ENCODE measurements at places on chromosomes 11 and 22. TPM values are rescaled to one million over a fixed set of nuclear protein-coding genes. Genes with fewer than 3 reads are reported as not detected.

DNA sequence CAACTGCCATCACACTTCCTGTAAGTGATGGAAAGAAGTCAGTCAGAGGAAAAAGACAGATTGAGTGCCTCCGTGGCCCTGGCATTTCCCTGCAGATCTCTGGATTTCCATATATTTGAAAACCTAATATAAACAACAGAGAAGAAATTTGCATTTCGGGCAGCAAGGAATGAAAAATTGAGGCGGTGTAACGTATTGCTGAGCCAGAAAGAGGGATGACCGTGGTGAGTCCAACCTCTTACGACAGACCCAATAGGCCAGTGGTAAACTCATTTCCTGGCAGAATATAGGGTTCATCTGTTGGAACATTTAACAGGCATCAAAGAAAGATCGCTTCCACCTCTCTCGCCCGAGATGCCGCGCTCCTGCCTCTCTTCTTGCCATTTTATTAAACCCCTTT lies 336.5 kb downstream of the MIAT start:
- no peak for DNase-seq
- H3K27me3 ChIP-seq: no peaks in the 10 kb centered on the region
- no peaks in the 10 kb centered on the region for H3K4me1 ChIP-seq
- H3K4me3 ChIP-seq: no peak overlapping the region

- no peak for DNase-seq
- no peaks in the 10 kb centered on the region for H3K4me1 ChIP-seq
These were observed 44.4 kb downstream of the INSC start for GRCh38 chr11:15159085-15159484.

DNA sequence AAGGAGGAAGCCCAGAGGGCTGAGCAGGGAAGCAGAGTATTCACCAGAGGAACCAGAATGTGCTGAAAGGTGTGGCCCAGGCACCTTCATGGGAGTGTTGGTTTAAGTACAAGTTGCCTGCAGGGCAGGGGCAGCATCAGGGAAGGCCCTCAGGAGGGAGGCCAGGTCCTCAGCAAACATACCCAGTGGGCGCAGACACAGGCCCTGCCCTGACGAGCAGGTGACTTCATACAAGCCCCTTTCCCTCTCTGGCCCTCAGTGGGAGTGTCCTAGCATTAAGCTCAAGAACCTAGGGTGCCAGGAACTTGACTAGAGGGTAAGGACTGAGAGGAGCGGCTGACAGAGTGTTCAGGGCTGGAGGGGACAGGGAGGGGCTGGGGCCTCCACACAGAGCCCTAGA lies 7.5 kb upstream of the CASTOR1 start:
- H3K36me3 ChIP-seq: peaks cover 81% of the 10 kb centered on the region
- no peak overlapping the region for H3K27ac ChIP-seq
- DNase-seq: no peak
- no peaks in the 10 kb centered on the region for H3K27me3 ChIP-seq
- peaks cover 79% of the 10 kb centered on the region for H3K4me1 ChIP-seq
- H3K4me3 ChIP-seq: no peak overlapping the region

- H3K27ac ChIP-seq: no peak overlapping the region
- no peaks in the 10 kb centered on the region for H3K36me3 ChIP-seq
- no peak overlapping the region for H3K4me3 ChIP-seq
- DNase-seq: no peak
These were observed 44.9 kb downstream of the WNT7B start for GRCh38 chr22:45932071-45932470.

DNA sequence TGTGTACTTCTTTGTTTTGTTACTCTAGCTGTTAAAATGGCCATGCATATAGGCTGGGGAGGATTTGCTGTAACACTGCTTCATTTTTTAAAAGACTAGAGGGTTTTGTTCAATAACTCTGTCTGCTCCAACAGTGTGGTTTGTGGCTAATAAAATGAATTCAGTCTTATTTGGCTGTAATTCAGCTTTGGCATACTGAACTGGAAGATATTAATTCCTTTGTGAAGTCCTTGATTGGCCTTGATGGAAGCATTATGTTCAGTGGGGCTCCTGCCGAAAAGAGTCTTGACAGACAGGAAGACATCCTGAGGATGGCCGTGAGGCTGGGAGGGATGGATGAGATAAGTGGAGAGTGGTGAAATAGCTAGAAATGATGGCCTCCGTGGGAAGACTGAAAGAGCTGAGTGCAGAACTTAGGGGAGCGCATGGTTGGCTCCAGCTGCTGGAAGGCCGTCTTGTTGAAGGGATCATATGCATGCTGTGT lies 44.8 kb upstream of the MYO18B start:
- no peak for DNase-seq
- no peak overlapping the region for H3K27ac ChIP-seq
- no peaks in the 10 kb centered on the region for H3K36me3 ChIP-seq

- peaks cover 9% of the 10 kb centered on the region for H3K4me1 ChIP-seq
- no peak for DNase-seq
- no peak overlapping the region for H3K4me3 ChIP-seq
- no peaks in the 10 kb centered on the region for H3K36me3 ChIP-seq
- no peak overlapping the region for H3K27ac ChIP-seq
These were observed 71.9 kb upstream of the HORMAD2 start for GRCh38 chr22:30008401-30008800.

GRCh38 chr11:126829716-126830115 lies 170.9 kb downstream of the KIRREL3 start:
- no peaks in the 10 kb centered on the region for H3K27me3 ChIP-seq
- no peaks in the 10 kb centered on the region for H3K4me1 ChIP-seq
- no peak overlapping the region for H3K27ac ChIP-seq
- no peak overlapping the region for H3K4me3 ChIP-seq
- no peaks in the 10 kb centered on the region for H3K36me3 ChIP-seq

- H3K36me3 ChIP-seq: no peaks in the 10 kb centered on the region
- H3K27ac ChIP-seq: no peak overlapping the region
- H3K4me1 ChIP-seq: peaks cover 18% of the 10 kb centered on the region
- H3K4me3 ChIP-seq: no peak overlapping the region
- peaks cover 6% of the 10 kb centered on the region for H3K27me3 ChIP-seq
- DNase-seq: no peak
These were observed 1.6 kb upstream of the SHANK3 start for GRCh38 chr22:50670914-50671538.

DNA sequence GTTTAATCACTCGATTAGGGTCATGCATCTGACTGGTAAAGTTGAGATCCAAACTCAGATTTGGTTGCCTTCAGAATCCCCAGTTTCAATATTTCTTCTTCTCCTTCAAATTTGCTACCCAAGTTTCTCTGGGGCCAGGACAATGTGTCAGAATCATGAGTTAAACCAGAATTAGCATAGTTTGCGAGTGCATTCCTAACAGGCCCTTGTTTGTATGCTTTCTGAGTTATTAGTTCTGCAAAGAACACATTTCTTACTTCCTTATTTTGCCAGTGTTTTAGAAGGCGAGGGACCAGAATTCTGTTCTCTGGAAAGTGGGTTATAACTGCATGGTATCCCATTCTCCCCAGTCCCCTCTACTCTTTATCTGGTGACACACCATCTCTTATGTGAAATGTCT lies 112.0 kb downstream of the ARL14EP start:
- H3K4me3 ChIP-seq: no peak overlapping the region
- H3K27me3 ChIP-seq: no peaks in the 10 kb centered on the region
- peak overlapping the region; percentile 24 for H3K27ac ChIP-seq
- H3K4me1 ChIP-seq: no peaks in the 10 kb centered on the region

GRCh38 chr22:49153921-49154320 lies 673.8 kb downstream of the BRD1 start:
- no peaks in the 10 kb centered on the region for H3K4me1 ChIP-seq
- H3K27ac ChIP-seq: no peak overlapping the region
- H3K36me3 ChIP-seq: no peaks in the 10 kb centered on the region
- no peaks in the 10 kb centered on the region for H3K27me3 ChIP-seq
- no peak for DNase-seq

DNA sequence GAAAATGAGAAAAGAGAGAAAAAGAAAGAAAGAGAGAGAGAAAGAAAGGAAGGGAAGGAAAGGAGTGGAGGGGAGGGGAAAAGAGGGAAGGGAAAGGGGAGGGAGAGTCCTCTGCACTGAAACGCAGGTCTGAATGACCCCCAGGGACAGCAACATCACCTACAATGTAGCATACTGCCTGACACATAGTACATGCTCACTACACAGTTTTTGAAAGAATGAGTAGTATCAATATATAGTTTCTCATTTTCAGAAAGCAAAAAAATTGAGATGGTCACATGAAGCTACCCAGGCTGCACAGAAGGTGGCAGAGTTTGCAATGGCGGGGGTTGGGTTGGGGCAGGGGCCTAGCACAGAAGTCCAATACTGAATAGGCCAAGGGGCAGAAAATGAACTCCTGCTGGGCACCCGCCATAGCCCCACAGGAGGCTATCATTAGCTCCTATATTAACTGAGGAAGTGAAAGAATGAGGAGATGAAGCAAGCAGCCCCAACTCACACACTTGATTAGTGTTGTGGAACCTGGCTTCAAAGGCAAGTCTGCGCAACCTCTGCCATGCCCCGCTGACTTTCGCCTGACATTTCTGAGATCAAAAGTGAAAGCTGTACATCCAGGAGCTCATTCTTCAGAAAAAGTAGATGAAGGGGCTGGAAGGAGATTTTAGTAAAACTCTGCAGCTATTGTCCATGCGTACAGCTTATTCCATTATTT lies 241.2 kb upstream of the SYN3 start:
- no peak overlapping the region for H3K4me3 ChIP-seq
- no peaks in the 10 kb centered on the region for H3K27me3 ChIP-seq
- H3K4me1 ChIP-seq: no peaks in the 10 kb centered on the region
- no peaks in the 10 kb centered on the region for H3K36me3 ChIP-seq
- no peak for DNase-seq

GRCh38 chr22:29820961-29821290 lies 17.1 kb downstream of the ASCC2 start:
- H3K4me1 ChIP-seq: peaks cover 20% of the 10 kb centered on the region
- no peak for DNase-seq
- peaks cover 59% of the 10 kb centered on the region for H3K36me3 ChIP-seq
- no peak overlapping the region for H3K27ac ChIP-seq

GRCh38 chr11:108351468-108351867 lies 115.9 kb downstream of the C11orf65 start:
- H3K36me3 ChIP-seq: peaks cover 61% of the 10 kb centered on the region
- DNase-seq: no peak
- no peaks in the 10 kb centered on the region for H3K27me3 ChIP-seq
- no peak overlapping the region for H3K27ac ChIP-seq
- H3K4me1 ChIP-seq: no peaks in the 10 kb centered on the region

- H3K4me3 ChIP-seq: no peak overlapping the region
- peaks cover 22% of the 10 kb centered on the region for H3K4me1 ChIP-seq
- no peaks in the 10 kb centered on the region for H3K36me3 ChIP-seq
- H3K27me3 ChIP-seq: no peaks in the 10 kb centered on the region
These were observed 65.8 kb downstream of the CSTPP1 start for GRCh38 chr11:47002390-47002789.

GRCh38 chr11:125593114-125593820 lies 615 bp downstream of the STT3A start:
- H3K27ac ChIP-seq: peak overlapping the region; percentile 81
- peaks cover 45% of the 10 kb centered on the region for H3K4me1 ChIP-seq
- peak; percentile 87 for DNase-seq
- peak overlapping the region; percentile 96 for H3K4me3 ChIP-seq
- no peaks in the 10 kb centered on the region for H3K27me3 ChIP-seq

DNA sequence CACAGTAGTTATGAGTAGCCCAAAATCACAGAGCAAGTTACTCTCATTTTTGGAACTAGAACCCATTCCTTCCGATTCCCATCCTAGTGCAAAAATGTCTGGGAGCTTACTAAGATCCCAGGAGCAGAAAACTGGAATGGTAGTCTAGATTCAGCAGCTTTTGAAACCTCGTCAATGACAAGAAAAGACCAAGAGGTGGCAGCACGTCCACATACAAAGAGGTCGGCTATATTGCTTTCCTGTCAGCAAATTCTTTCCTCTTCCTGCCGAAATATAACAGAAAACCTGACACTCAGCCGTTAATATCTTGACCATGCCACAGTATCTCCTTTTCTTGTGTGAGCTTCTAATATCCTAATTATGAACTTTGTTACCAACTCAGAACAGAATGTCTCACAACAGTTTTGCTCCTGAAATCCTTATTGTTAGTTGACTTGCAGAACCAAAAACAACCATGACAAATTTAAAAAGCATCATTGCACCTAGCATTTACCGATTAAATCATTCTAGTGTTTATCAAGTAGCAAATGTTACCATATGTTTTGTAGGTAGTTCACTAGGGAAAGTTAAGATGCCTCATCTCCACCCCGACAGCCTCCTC lies 92.8 kb upstream of the OR9G4 start:
- no peaks in the 10 kb centered on the region for H3K36me3 ChIP-seq
- H3K27ac ChIP-seq: no peak overlapping the region
- H3K4me3 ChIP-seq: no peak overlapping the region
- H3K4me1 ChIP-seq: peaks cover under 1% of the 10 kb centered on the region
- no peaks in the 10 kb centered on the region for H3K27me3 ChIP-seq
- no peak for DNase-seq

- H3K4me3 ChIP-seq: no peak overlapping the region
- H3K27me3 ChIP-seq: no peaks in the 10 kb centered on the region
- no peaks in the 10 kb centered on the region for H3K4me1 ChIP-seq
- peaks cover 57% of the 10 kb centered on the region for H3K36me3 ChIP-seq
These were observed 27.8 kb downstream of the CEP295 start for GRCh38 chr11:93689240-93689639.

- H3K27ac ChIP-seq: peak overlapping the region; percentile 72
- DNase-seq: no peak
- H3K4me3 ChIP-seq: no peak overlapping the region
- peaks cover 19% of the 10 kb centered on the region for H3K4me1 ChIP-seq
- no peaks in the 10 kb centered on the region for H3K36me3 ChIP-seq
- H3K27me3 ChIP-seq: no peaks in the 10 kb centered on the region
These were observed 51.5 kb downstream of the ALG9 start for GRCh38 chr11:111819829-111820237.

Gene MRGPRE
- total RNA-seq: not detected

Gene TMEM151A
- total RNA-seq: 1.7 TPM

Gene KRTAP5-7
- total RNA-seq: not detected

Gene CDC42BPG
- total RNA-seq: 13.0 TPM

Gene HEPN1
- total RNA-seq: not detected

Gene TSPAN32
- 3.7 TPM for total RNA-seq

Gene LRRC10B
- 0.74 TPM for total RNA-seq

Data from vagina (tissue), 2 donors.